ENCODE measurements at places on chromosomes 6 and 20. TPM values are rescaled to one million over a fixed set of nuclear protein-coding genes. Genes with fewer than 3 reads are reported as not detected.

The BPIFA1 gene
- total RNA-seq = not detected

The SLC17A2 gene
- total RNA-seq = not detected

The SFTA2 gene
- not detected for total RNA-seq

The WFDC5 gene
- total RNA-seq = not detected

The FARS2 gene
- 19.5 TPM for total RNA-seq

The BPI gene
- not detected for total RNA-seq

The SDC4 gene
- total RNA-seq = 21.9 TPM

The ADNP gene
- total RNA-seq = 69.2 TPM

The CFB gene
- total RNA-seq = not detected

The PCMT1 gene
- total RNA-seq = 88.0 TPM

The NOX3 gene
- total RNA-seq = not detected

The LZTS3 gene
- total RNA-seq = 0.45 TPM

The WFDC12 gene
- total RNA-seq = not detected

The MAP1LC3A gene
- 2.8 TPM for total RNA-seq

The VIP gene
- total RNA-seq = not detected

The ZC2HC1B gene
- not detected for total RNA-seq

The TMEM200A gene
- total RNA-seq = 2.6 TPM

The TTLL9 gene
- total RNA-seq = not detected

The MLN gene
- total RNA-seq = not detected

The LIN28B gene
- total RNA-seq = not detected

The HLA-DOB gene
- total RNA-seq = 6.9 TPM

The SPATA25 gene
- 0.52 TPM for total RNA-seq

The OPN5 gene
- total RNA-seq = not detected

The POLR1H gene
- total RNA-seq = 69.6 TPM

The HLA-DRA gene
- 88.4 TPM for total RNA-seq

The TMEM244 gene
- not detected for total RNA-seq

The DEF6 gene
- total RNA-seq = 209 TPM

The TBPL1 gene
- total RNA-seq = 29.9 TPM

The FUT9 gene
- not detected for total RNA-seq

The FRK gene
- 0.14 TPM for total RNA-seq
